ENCODE measurements at places on chromosomes 3 and 15.

GRCh38 chr15:95329362-95329761 is 1001.1 kb upstream of the NR2F2 start:
- DNase-seq = no peak

DNA sequence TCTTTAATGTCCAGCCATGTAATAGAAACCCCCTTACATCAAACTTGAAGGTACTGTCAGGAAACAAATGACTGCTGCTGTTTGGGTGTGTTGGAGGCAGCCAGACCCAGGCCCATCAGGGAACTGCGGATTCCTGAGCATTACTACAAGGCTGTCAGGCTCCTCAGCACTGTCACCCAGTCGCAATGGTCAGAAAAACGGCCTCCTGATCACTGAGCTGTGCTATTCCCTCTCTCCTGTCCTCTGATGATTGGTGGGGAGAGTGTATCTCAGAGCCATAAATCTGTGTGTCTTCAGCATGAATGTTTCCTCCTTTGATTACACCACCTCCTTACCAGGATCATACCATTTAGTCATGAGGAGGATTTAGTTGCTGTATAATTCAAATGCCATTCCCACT is 135.2 kb upstream of the GADL1 start:
- DNase-seq = no peak

DNA sequence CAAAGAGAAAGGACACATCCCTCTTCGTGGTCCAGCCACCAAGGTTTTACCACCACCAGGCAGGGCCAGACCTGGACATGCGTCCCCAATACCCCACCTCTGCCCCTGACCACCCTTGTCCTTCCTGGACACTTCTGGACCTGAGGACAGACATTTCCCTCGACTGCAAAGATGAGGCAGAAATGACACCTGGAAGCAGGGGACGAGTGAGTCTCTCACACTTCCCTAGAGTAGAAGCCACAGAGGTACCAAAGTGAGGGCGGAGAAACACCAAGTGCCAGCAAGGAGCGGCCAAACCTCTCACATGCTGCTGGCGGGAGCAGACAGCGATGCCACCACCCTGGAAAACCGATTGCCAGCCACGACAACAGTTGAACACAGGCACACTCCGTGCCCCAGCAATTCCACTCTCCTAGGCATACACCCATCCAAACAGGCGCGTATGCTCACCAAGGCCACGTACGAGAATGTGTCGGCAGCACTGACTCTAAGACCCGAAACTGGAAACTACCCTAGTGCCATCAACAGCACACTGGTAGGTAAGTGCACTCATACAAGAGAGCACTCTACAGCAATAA is 207.0 kb upstream of the NSMCE3 start:
- no peak for DNase-seq

DNA sequence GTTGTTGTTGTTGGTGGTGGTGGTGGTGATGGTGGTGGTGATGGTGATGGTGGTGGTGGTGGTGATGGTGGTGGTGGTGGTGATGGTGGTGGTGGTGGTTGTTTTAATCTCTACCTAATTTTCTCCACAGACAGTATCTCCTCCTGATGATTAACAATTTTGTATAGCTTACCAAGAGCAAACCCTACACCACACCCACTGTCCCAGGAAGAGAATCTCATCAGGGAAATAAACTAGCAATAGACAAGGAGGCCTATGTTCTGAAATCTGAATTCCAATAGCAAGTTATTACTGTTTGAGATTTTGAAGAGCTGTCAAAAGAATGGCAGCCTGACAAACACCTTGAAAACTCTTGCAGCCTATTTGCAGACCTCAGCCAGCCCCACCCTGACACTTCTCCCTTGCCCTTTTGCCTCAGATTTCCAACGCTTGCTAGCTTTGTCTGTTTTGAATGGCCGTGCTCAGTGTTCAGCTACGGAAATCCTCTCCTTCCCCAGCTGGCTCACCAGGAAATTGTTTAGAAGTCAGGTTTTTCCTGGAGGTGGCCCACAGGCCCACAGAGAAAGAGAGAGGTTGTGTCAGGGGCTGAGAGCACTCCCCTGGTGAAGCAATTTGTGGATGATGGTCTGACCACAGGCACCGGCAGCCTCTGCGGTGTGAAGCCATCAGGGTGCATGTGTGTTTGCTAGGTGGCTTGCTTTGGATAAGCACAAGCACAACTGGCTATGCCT is 101.6 kb downstream of the MAGI1 start:
- DNase-seq = no peak

- peak; percentile 69 for DNase-seq
Observed at GRCh38 chr3:187777331-187777941, 32.2 kb upstream of the BCL6 start.

- DNase-seq = peak; percentile 73
Observed at GRCh38 chr15:63015618-63016017, 26.9 kb upstream of the TPM1 start.

DNA sequence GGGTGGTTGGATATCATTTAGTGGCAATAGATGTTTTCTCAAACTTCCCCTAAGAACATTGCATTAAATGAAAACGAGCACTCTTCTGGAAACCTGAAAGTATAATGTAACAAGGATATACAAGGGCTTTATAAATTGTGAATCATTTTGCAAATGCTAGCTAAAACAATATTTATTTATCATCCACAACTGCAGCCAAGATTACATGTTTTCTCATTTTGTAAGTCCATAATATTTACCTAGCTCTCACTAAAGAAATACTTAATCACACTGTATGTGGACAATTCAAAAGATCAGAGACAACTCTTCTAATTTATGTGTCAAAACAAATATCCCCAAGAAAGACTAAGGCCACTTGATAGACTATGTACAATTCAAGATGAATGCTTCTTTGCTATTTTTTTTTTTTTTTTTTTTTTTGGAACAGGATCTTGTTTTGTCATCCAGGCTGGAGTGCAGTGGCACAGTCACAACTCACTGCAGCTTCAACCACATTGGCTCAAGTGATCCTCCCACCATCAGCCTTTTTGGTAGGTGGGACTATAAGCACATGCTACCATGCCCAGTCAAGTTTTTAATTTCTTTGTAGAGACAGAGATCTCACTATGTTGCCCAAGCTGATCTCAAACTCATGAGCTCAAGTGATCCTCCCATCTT is 427.7 kb upstream of the THBS1 start:
- no peak for DNase-seq

GRCh38 chr3:186759231-186759930 is 24.0 kb upstream of the EIF4A2 start:
- no peak for DNase-seq

- DNase-seq = peak; percentile 42
Observed at GRCh38 chr3:124467980-124468902, 262.0 kb upstream of the UMPS start.

- DNase-seq = no peak
Observed at GRCh38 chr3:196149831-196150301, 61.3 kb downstream of the ZDHHC19 start.

DNA sequence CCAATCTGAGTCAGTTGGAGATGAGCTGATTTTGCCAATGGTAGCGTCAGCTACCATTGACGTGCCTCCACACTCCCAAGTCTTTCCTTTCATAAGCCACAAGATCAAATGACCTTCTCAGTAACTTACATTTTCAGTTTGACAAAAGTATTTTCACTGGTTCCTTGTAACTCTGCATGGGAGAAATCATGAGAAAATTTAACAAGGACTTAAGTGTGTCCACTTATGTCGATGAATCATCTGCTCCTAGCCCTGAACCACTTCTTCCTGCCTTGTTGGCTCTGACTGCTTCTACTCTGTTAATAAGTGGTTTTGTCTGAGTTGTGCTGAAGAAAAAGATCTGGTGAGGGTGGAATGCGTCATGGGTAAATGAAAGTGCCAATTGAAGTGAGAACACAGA is 101.2 kb downstream of the NFKBIZ start:
- DNase-seq = peak; percentile 77

DNA sequence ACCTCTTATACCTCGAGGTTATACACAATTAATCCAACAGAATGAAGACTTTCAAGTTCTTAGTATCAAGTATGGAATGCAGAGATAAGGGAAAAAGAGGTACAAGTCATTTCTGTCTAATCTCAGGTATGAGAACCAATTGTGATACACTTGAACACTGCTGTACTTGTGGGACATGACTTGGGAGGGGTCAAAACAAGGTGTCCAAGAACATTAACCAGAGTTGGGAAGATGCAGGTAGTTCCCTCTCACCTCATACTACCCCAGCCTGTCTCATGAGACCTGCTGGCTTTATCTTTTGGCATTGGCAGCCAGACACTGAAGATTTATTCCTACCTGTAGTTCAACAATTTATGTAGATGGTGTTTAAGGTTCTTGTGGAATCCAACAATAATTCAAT is 209.7 kb downstream of the NR1D2 start:
- DNase-seq = no peak

DNA sequence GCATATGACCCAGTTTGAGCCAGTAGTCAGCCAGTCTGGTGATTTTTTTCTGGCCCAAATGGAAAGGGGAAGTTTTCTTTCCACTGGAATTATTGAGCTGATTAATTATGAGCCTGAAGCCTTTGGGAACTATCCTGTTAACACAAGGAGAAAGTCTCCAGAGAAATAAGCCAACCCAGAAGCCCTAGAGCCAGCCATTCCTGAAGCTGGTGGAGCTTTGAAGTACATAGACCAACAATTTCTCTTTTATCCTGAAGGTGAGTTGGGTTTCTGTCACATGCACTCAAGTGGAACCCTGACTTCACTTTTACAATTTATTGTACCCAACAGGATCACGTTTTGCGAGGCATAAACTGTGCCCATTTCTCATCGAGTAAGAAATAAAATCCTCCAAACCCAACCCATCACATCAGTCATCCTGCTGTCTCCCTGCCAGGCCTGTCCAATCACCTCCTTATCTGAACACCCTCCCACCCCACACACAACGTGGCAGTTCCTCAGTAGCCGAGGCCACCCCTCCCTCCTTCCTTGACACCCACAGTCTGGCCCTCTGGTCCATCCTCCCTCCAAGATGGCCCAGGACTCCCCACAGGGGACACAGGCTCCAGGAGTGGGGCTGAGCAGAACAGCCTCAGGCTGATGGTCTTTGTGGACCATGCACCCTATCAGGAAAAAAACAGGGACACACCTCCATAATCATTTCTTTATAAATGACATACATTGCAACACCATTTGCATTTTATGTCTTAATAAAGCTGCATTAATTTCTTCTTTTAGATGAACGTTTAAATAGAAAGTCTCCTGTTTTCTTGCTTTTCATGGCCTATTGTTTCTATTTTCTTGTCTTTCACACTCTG is 55.7 kb upstream of the GATA2 start:
- peak; percentile 26 for DNase-seq

GRCh38 chr3:110314512-110315114 is 757.0 kb upstream of the NECTIN3 start:
- peak; percentile 61 for DNase-seq

All from fibroblast of skin of back (primary cell).